Right atrium auricular region (tissue), 2 donors: ENCODE measurements at places on chromosomes 11 and 22. TPM values are rescaled to one million over a fixed set of nuclear protein-coding genes. Genes with fewer than 3 reads are reported as not detected.

DNA sequence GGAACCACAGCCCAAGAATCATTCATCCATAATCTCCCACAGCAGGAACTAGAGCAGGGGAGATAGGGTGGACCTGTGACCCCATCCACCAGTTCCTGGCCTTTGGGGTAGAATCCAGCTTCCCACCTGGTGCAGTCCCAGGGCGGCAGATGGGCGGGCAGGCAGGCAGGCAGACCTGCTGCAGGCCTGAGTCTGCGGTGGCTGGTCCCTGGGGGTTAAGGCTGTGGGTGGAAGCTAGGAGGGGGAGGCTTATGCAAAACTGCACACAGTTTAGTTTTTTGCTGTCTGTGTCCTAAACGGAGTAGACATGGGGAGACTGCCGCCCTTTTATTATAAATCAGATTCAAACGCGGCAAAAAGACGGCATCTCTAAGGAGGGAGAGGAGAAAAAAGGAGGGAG is 4.5 kb upstream of the NEFH start:
- no peak overlapping the region for H3K4me3 ChIP-seq
- no peak for DNase-seq
- H3K36me3 ChIP-seq = no peaks in the 10 kb centered on the region
- H3K4me1 ChIP-seq = peaks cover 13% of the 10 kb centered on the region
- no peak overlapping the region for H3K27ac ChIP-seq

- H3K4me1 ChIP-seq = no peaks in the 10 kb centered on the region
- DNase-seq = no peak
- H3K4me3 ChIP-seq = no peak overlapping the region
- H3K27ac ChIP-seq = no peak overlapping the region
- no peaks in the 10 kb centered on the region for H3K27me3 ChIP-seq
- no peaks in the 10 kb centered on the region for H3K36me3 ChIP-seq
Observed at GRCh38 chr11:92533657-92534335, 309.2 kb downstream of the FAT3 start.

DNA sequence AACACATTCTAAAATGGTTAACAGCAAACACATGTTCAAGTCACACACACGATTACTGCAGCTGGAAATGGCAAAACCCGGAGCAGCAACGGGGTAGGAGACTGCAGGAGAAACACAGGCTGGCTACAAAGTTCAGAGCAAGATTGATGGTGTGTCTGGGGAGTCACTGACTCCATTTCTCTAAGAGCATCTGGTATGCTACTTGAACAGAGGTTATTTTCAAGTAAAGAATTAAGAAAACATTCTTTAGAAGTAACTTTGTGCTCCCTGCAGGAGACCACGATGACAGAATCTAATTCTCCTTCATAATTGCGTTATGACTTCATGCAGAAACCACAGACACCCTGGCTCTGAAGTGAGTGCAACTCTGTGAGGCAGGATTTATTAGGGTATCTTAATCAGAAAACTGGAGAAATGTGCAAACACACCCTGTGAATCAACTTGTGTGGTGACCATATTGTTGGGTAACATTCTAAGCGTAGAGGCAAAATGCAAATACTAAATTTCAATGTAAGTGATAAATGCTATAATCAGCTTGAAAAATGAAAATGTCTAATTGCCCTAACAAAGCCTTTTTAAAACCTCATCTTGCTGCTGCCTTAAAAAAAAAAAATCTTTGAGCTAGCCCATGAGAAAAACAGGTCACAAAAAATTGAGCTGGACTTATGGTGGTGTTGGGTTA is 303.0 kb downstream of the CADM1 start:
- H3K4me3 ChIP-seq = no peak overlapping the region
- H3K27me3 ChIP-seq = no peaks in the 10 kb centered on the region
- no peaks in the 10 kb centered on the region for H3K36me3 ChIP-seq
- H3K4me1 ChIP-seq = no peaks in the 10 kb centered on the region
- H3K27ac ChIP-seq = no peak overlapping the region

Gene SCGB1D2
- not detected for total RNA-seq

Gene CHRM1
- total RNA-seq = not detected
